ENCODE measurements at places on chromosomes 16 and 17.

DNA sequence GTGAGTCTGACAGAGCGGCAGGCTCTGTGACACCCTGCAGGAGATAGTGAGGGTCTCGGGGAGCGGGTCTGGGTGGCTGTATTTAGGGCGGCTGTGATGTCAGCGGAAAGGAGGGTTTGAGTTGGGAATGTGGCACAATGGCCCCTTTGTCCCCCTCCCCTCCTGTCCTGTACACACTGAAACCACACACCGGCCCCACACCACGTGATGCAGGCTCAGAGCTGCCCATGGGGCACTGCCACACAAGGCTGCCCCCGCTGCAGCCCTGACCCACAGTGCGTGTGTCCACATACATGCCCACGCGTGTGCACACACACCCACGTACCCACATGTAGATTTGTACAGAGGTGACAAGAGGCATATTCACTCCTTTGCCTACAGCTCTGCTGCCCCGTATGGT is 15.3 kb downstream of the SGCA start:
- DNase-seq, result no peak

- DNase-seq, result no peak
These were observed 1.0 kb downstream of the MGRN1 start for GRCh38 chr16:4625560-4626159.

- peak; percentile 93 for DNase-seq
These were observed 1.0 kb downstream of the NME2 start for GRCh38 chr17:51166987-51167931.

GRCh38 chr17:45895304-45895968 is 1.1 kb downstream of the MAPT start:
- DNase-seq, result peak; percentile 56

GRCh38 chr17:78072961-78073360 is 55.6 kb downstream of the TMC6 start:
- DNase-seq, result no peak

GRCh38 chr16:81647527-81647926 is 131.6 kb upstream of the PLCG2 start:
- peak; percentile 59 for DNase-seq

- peak; percentile 50 for DNase-seq
These were observed 33.9 kb downstream of the ANKFY1 start for GRCh38 chr17:4229627-4230541.

DNA sequence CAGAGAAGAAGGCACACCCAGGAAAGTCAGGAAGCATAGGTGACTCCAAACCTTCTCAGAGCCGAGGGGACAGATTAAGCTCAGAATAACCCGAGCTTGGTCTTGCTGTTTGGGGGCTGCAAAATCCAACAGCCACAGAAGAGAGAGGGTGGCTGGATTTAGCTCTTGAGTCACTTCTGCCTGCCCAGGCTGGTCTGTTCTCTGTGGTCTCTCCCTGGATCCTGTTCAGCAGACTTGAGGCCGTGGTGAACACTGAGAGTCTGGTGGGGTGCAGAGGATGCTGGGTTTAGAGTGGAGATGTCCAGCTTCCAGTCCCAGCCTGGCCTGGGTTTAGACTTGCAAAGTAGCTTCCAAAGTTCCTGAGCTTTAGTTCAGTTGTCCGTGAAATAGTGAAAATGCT is 8.8 kb downstream of the SLC26A11 start:
- no peak for DNase-seq

- DNase-seq, result peak; percentile 88
These were observed 596 bp downstream of the UNKL start for GRCh38 chr16:1413684-1414531.

DNA sequence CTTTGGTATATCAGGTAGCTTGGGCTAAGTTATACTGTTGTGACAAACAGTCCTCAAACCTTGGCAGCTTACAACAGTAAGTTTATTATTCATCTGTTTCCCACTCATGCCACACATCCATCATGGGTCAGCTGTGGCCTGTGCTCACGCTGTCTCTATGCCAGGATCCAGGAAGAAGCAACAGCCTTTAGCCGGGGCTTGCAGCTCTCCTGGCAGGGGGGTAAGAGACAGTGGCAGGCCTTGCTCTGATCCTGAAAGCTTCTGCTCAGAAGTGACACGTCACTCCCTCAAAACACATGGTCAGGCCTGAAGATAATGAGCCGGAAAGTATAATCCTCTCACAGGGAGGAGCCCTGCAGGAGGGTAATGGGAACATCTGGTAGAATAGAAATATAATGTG is 377.6 kb downstream of the CPPED1 start:
- no peak for DNase-seq

DNA sequence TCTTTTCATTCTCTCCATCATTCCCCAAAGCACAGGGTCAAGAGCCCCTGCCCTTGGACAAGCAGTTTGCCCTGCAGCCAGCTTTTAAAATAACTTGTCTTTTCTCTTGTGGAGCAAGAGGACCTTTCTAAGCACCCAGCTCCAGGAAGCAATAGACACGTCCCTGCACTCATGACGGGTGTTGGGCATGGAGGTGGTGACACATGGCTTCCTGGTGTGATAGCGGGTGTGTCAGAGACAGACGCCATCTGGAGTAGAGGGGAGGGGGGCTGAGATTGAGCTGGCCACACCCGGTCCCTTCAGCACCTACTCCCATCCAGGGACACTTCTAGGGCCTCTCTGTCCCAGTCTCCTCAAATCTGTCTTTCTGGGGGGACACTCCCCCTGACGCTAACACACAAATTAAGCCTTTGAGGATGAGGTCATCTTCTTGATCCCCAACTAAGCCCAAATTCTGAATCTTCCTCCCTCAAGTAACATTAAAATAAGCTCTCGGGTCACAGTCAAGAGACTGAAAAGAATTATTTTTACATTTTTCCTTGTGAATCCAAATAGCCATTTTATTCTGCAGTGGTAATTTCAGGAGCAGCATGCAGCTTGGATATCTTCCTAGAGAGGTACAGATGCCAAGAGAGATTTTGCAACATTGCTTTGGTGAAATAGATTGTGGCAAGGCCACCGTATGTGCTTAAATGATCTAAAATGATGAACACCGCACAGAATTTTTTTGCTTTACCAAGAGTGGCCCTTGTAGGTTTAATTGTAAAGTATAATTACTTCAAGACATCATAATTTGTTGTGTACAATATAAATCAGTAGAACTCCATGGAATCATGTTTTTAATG is 216.6 kb upstream of the IRX3 start:
- DNase-seq, result no peak

GRCh38 chr16:74051-74746 is 1.8 kb upstream of the RHBDF1 start:
- DNase-seq, result no peak

DNA sequence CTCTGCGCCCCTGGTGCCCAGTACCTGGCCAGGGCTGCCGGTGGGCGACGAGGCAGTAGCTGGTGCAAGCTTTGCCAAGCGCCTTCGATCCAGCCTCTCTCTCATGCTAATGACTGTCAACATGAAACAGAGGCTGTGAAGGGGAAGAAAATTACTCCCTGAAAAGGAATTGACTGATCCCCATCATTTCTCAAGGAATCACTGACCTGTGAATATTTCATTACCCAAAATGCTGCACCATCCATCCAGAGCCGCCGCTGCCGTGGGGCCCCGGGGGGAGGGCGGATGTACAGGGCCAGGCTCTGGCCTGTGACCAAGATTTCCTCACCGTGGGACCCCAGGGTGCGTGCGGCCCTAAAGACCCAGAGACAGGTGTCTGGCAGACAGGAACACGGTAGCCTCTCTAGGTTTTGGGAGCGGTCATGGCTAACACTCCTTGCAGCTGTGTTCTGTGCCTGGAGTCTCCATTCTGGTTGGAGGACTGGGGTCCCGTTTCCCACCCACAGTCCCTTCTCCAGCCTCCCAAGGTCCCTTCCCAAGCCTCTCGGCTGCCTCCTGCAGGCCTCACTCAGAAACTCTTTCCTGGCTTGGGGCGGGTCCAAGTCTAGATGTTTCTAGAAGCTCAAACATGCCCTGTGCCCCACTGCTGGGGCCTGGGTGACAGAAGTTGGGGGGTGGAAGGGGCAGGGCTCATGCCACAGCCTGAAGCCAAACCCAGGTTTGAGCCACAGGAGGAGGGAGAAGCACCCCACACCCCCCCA is 73.3 kb downstream of the ENGASE start:
- DNase-seq, result no peak

GRCh38 chr17:81693509-81694210 is 9.5 kb upstream of the MRPL12 start:
- DNase-seq, result peak; percentile 79

- DNase-seq, result no peak
These were observed 154.8 kb downstream of the VPS53 start for GRCh38 chr17:559551-560431.

DNA sequence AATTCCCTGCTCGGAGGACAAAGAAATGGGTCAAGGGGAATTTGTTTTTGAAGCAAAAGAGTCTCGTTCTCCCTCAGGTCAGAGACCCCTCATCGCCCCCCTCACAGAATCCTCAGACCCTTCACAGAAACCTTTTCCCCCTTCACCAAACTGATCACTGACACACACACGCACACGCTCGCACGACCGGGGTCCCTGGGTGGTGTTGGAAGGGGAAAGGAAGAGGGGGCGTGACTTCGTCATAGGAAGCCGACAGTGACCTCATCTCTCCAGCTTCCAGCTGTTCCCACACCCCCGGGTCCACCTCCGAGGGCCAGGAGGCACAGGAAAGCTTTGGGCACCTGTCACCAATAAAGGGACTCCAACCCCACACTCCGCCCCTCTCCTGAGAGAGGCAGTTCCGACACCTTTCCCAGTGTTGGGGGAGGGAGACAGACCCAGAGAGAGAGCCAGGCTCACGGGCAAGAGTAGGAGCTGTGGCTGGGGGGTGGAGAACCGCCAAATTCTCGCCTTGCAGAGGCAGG is 1.2 kb downstream of the ASGR1 start:
- DNase-seq, result peak; percentile 66

DNA sequence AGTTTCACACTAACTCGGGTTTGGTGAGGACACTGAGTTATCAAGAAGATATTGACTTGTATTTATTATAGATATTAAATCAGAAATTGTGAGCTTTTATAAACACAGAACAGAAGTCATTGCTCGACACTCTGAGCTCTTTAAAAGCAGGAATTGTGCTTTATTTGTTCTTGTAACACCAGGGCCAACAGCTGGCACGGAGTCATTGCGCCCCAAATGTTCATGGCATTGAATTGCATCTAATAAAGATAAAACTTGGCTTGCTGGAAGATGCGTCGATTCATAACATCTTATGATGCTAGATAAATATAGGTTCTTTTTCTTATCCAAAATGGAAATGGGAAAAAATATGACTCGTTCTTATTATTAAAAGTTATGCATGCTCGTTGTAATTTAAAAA is 11.8 kb upstream of the MLYCD start:
- DNase-seq, result no peak

DNA sequence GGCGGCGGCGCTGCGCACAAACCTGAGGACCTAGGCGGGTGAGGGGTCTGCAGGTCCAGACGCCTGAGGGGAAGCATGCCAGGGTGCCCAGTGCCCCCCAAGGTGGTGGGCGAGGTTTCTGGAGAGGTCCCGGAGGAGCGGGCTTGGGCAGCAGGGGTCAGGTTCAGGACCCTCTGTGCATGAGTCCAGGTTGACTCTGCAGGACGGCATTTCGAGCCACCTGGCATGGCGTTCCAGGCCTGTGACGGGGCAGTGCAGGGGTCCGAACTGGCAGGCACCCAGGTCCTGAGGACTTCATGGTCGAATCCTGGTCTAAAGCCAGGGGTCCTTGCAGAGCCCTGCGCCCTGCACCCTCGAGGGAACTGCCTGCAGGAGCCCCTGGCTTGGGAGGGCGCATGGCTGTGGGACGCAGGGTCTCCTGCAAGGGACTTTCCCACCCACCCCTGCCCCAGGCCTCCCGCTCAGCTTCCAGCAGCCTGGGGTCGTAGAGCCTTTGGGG is 3.5 kb downstream of the SLC16A3 start:
- no peak for DNase-seq

DNA sequence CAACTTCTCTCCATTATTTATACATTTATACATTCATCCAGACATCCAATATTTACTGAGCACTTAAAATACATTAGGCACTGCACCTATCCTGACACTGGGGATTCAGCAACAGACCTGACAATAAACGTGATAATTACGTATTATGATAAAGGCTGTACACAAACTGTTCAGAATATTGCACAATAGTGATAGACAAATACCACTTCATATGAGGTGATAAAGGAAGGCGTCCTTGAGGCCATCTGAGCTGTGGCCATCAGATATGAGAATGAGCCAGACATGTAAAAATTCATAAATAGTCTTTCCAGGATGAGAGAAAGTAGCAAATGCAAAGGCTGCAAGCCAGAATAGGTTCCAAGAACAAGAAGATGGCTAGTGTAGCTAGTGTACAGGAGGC is 8.6 kb downstream of the USP32 start:
- DNase-seq, result no peak

DNA sequence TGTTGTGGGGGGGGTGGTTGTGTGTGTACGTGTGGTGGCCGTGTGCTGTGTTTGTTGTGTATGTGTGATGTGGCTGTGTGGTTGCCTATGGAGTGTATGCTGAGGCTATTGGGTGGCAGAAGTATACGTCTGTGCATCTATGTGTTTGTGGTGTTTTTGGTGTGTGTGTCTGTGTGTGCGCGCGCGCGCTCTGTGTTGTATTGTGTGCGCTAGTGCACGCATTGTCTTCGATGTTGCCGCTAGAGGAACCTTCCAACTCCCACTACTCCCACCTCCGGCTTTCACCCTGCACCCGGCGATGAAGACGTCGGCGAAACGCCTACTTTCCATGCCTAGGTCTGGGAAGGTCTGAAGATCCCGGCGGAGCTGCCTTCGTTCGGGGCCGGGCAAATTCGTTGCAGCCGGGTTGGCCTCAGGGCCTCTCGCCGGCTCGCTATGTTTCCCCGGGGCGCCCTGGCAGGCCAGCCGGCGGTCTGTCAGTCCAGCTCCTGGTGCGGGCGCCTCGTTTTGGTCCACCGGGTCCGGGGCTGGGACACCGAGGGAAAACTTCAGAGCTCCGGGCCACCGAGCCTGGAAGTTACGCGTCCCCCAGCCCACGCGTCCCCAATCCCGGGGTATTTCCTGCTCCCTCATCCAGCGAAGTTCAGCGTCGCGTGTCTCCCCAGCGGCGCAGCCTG is 5.2 kb upstream of the DLX4 start:
- no peak for DNase-seq

GRCh38 chr17:43940630-43941029 is 1.6 kb downstream of the PPY start:
- DNase-seq, result peak; percentile 59
